ENCODE measurements at places on chromosomes 5 and 9. TPM values are rescaled to one million over a fixed set of nuclear protein-coding genes. Genes with fewer than 3 reads are reported as not detected.

DNA sequence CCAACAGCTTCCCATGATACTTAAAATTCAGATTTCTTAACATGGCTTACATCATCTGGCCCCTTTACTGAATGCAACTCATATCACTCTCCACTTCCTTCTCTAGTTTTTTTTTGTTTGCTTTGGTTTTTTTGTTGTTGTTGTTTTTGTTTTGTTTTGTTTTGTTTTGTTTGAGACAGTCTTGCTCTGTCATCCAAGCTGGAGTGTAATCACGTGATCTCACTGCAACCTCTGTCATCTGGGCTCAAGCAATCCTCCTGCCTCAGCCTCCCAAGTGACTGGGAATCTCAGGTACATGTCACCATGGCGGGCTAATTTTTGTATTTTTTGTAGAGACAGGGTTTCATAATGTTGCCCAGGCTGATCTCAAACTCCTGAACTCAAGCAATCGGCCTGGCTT, 41.4 kb downstream of the CPLANE1 start:
- no peak for DNase-seq

- peak; percentile 85 for DNase-seq
Observed at GRCh38 chr5:154446195-154447088, 645 bp downstream of the SAP30L start.

The NR5A1 gene
- not detected for total RNA-seq

The PCDHGA5 gene
- total RNA-seq = not detected

DNA sequence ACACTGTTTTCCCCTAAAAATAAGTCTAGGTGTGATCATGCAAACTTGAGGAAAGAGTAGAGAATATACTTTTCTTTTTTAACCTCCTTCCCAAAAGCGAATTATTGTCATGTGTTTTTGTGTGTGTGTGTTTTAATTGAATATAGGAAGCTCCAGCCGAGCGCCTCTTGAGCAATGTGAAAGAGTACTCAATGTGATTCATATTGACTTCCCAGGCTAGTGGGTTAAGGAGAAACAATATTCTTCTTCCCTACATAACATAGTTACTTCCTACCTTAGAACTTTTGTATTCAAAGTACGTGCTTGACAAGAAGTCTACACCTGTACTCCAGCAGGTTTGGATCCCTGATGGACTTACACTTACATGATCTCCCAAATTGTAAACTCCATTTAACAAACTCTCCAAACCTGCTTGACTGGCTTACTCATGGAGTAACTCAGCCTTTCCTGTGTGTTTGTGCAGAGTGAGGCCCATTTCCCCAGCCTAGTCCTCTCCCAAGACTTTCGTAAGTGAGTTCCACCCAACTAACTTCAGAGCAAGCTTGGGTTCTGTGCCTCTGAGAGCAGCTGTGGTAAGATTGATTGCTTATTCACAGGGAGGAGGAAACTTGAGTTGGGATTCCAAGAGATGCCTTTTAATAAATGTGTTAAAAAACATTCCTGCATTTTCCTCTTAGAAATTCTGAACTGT, 9.3 kb downstream of the SLC28A3 start:
- DNase-seq = peak; percentile 87

The RLN1 gene
- not detected for total RNA-seq

GRCh38 chr5:109643791-109644350, 45.9 kb upstream of the MAN2A1 start:
- no peak for DNase-seq

- DNase-seq = no peak
Observed at GRCh38 chr9:106069241-106069640, 374.9 kb downstream of the TMEM38B start.

The RRAGA gene
- 33.5 TPM for total RNA-seq

- DNase-seq = no peak
Observed at GRCh38 chr5:63931836-63932235, 30.4 kb downstream of the HTR1A start.

DNA sequence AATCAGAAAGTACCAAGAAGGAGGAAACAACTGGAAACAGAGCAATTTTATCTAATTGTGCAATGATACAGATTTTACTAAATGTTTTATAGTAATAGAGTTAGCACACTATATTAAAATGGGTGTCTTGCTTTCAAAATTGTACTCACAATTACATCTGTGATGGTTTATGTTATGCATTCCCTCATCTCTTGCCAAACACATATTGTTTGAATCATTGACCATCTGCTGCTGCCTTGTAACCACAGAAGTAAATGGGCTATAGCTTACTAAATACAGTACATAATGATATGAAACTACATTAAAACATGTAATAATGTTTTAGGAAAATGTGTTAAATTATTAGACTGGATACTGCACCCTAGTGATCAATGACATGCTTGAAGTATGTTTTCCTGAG, 158.1 kb downstream of the SLC25A46 start:
- no peak for DNase-seq

- DNase-seq = no peak
Observed at GRCh38 chr5:126384985-126385384, 38.2 kb upstream of the GRAMD2B start.

The CYSTM1 gene
- total RNA-seq = 23.2 TPM

GRCh38 chr9:130626249-130626996, 38.0 kb upstream of the PRDM12 start:
- no peak for DNase-seq

DNA sequence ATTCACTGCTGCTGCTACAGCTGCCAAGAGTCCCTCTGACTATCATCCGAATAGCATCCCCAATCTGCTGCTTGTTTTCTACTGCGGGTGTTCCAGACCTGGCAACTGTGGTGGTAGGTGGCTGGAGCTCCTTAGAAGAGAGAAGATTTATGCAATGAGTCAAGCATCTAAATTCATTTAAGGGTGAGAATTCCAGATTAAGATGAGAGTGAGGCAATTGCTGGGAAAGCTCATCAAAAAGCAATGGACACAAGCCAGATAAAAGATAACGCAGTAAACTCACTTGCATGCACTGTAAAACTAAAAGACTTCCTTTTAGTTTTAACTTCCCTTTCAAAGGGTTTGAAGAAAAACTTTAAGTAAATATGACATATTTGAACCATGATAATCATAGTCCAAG, 3.9 kb downstream of the PLK2 start:
- DNase-seq = no peak

- no peak for DNase-seq
Observed at GRCh38 chr5:116472274-116472673, 102.3 kb downstream of the SEMA6A start.

GRCh38 chr5:2113348-2114131, 230.8 kb upstream of the IRX4 start:
- DNase-seq = no peak

GRCh38 chr9:131889437-131890251, 149.8 kb upstream of the RAPGEF1 start:
- peak; percentile 38 for DNase-seq

The SNCB gene
- not detected for total RNA-seq

The PCDHGA6 gene
- 1.8 TPM for total RNA-seq

DNA sequence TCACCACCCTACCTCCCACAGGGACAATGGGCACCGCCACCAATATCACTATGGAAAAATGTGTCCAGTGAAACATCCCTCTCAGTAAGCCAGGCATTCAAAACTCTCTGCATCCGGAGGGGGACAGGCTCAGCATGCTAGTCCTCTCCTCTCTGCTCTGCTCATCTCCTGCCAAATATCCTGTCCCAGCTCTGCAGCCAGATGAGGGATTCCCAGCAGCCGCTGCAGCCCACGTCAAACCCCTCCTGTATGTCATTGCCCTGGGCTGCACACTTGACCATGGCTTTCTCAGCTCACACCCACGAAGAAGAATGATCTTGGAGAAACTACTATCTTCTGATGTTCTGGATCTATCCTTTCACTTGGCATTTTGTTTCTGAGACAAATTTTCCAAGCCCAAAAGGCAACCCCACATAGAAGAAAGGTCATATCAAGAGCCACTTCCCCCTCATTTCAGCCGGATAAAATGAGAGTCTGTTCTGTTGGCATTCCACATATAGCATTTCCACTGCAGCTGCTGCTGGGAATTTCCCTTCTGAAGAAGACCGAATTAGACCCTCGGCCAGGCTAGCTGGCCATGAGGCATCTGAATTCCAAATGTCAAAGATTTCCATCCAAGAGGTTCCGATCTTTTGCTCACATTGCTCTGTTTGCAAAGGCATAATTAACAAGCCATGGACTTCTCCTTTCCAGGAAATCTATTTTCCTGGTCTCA, 338.0 kb downstream of the ACTL7B start:
- DNase-seq = peak; percentile 53

- DNase-seq = no peak
Observed at GRCh38 chr9:106310782-106311181, 552.2 kb upstream of the ZNF462 start.

The PCDHA1 gene
- not detected for total RNA-seq

GRCh38 chr9:120935383-120935857, 8.8 kb upstream of the TRAF1 start:
- DNase-seq = peak; percentile 99

GRCh38 chr5:151825445-151825844, 53.7 kb downstream of the G3BP1 start:
- DNase-seq = peak; percentile 63

The PPIC gene
- total RNA-seq = 10.5 TPM

- DNase-seq = no peak
Observed at GRCh38 chr5:76492819-76493189, 89.7 kb downstream of the IQGAP2 start.

GRCh38 chr5:52956915-52957747, 32.0 kb upstream of the ITGA2 start:
- DNase-seq = no peak

The C6 gene
- total RNA-seq = not detected

The TXNDC8 gene
- not detected for total RNA-seq

- DNase-seq = no peak
Observed at GRCh38 chr5:32449262-32449661, 4.7 kb upstream of the ZFR start.

DNA sequence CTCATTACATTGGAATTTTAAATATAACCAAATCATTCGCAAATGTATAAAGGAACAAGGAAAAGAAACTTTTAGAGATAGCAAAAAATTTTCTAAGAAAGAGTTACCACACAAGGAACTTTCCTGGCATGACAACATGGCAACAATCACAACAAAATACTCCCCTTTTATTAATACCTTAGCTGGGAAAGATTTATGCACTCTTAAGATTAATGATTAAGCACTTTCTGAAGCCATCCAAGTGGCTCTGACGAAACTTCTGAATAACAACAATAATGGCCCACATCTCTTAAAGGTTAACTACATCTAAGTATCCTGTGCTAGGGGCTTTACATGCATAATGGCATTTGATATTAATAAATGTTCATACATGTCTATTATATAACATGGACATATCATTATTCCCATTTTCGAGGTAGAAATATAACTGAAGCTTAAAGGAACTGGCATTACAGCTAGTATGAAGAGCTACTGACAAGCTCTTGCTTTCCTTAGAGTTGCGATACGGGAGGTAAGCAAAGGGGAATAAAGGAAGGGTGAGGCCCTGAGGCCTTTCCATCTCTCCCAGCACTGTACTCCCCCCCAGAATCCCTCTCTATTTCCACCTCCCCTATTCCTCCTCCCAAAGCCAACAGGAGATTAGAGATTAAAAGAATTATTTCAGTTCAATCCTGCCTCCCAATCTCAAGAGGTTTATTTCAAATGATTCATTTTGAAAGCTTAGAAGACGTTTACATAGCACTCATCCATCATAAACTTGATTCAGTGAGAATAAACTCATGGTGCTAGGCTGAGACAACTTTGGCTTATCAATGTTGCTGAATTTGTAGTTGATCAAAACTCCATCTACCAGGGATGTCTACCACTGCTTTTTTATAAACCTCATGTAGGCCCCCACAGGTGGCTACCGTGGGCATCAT, 9.6 kb downstream of the MTMR12 start:
- peak; percentile 58 for DNase-seq

DNA sequence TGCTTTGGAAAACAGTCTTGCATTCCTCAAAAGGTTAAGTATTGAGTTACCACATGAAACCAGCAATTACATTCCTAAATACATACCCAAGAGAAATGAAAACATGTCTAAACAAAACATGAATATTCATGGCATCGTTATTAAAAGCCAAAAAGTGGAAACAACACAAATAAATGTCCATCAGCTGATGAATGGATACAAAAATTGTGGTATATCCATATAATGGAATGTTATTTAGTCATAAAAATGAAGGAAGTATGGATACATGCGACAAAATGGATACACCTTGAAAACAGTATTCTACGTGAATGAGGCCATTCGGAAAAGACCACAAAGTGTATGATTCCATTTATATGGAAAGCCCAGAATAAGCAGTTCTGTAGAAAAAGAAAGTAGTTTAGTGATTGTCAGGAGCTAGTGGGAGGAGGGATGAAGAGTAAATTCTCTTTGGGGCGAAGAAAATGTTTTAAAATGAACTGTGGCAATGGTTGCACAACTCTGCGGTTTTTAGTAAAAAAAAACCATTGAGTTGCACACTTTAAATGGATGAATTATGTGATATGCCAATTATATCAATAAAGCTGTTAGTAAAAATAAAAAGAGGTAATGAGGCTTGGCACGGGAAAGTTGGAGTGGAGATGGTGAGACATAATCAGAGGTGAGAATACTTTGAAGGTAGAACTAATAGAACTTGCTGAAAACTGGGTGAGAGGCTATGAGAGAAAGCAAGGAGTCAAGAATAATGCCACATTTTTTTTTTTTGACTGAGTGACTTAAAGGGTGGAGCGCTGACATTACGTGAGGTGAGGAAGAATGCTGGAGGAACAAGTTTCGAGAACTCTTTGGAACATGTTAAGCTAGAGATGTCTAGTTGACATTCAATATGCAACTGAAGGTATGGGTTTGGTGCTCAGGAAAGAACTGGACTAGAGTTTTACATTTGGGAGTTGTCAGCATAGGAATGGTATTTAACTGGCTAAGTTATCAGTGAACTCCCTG, 194.9 kb upstream of the ZNF608 start:
- no peak for DNase-seq

The ANKRD31 gene
- total RNA-seq = not detected

- peak; percentile 42 for DNase-seq
Observed at GRCh38 chr5:148374690-148375360, 8.9 kb upstream of the FBXO38 start.

The PCDHGB7 gene
- 16.8 TPM for total RNA-seq

The FBP2 gene
- 86.4 TPM for total RNA-seq

DNA sequence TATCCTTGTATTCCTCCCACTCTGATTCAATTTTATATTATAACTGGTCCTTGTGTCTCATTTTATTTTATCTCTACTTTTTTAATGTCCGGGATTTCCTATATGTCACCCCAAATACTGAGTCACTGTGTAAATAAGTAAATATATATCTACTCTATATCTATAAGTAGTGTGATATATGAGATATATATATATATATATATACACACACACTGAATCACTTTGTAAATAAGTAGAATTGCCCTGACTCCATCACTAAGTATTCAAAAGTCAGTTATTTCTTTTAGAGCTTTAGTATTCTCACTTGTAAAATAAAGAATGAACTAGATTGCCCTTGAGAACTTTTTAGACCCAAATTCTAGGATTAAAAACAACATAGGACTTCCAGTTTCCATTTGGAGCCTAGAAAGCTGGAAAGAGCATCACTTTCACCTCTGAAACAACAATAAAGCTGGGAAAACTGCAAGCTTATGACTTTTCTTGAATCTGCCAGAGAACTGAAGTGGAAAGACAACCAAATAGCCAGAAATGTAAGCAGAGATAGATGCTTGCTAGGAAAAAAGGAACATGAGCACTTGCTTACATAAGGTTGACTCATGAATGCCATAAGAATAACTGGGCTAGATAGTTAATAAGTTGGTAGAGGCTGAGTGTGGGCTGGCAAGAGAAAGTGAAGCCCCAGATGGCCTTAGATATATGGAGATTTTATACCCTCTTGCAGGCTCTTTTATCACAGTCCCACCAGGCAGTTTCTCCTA, 171.1 kb upstream of the TLX3 start:
- DNase-seq = no peak

The ISL1 gene
- 15.2 TPM for total RNA-seq

The PHF24 gene
- not detected for total RNA-seq
